ENCODE measurements at places on chromosomes 5 and 9.

- DNase-seq: no peak
Measured at GRCh38 chr5:157509093-157509492, 49.1 kb downstream of the NIPAL4 start.

DNA sequence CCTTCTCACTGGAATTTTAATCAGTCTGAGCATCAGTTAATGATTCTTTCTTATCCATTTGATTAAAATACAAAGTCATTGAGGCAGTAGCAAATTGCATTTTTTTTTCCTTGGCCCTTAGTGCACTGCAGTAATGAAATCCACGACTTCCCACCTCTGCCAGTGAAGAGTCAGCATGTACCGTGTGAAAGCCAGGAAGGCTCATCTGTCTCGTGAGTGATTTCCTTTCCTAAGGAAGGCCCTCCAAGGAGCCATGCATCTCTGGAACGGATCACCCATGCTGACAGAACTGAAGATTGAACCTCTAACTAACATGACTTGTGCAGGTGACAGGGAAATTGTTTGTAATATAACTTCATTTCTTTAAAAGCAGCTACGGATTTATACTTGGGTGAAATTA lies 51.6 kb downstream of the MED10 start:
- DNase-seq: no peak

GRCh38 chr9:96418920-96419690 lies 935 bp upstream of the ZNF367 start:
- DNase-seq: no peak

DNA sequence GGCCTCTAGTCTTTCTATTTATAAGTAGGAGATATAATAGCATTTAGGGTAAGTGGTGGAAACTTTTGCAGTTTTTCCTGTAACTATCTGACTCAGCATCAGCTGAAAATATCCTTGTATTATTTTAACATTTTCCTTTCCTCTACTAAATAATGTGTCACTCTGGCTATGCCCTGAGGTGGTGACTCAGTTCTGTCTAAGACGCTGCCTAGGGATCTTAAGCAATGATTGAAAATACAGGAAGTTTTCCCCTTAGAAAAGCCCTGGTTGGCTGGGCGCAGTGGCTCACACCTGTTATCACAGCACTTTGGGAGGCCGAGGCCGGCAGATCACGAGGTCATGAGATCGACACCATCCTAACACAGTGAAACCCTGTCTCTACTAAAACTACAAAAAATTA lies 9.3 kb upstream of the EDIL3 start:
- DNase-seq: no peak

DNA sequence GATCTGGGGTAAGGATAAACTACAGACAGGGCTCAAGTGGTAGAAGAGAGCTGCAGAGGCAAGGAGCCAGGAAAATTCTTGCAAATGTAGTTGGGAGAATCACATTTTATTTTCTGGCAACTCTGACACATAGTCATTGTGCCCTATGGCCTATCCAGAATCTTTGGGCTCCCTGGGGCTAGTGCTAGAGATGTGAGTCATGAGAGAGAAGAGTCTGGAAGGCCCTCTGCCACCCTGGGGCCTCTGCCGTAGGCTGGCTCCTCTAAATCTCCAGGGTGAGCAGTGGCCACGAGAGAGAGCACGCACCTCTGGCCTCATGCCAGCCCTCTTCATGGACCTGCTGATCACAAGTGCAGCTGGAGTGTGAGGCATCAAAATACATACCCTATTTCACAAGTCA lies 74.3 kb upstream of the SSBP2 start:
- no peak for DNase-seq

- DNase-seq: no peak
Measured at GRCh38 chr9:113587471-113588031, 124.0 kb downstream of the RGS3 start.

Measured in activated CD8-positive, alpha-beta memory T cell treated with anti-CD3 and anti-CD28 coated beads for 24 hours (primary cell).